ENCODE measurements at places on chromosomes 7 and 10.

DNA sequence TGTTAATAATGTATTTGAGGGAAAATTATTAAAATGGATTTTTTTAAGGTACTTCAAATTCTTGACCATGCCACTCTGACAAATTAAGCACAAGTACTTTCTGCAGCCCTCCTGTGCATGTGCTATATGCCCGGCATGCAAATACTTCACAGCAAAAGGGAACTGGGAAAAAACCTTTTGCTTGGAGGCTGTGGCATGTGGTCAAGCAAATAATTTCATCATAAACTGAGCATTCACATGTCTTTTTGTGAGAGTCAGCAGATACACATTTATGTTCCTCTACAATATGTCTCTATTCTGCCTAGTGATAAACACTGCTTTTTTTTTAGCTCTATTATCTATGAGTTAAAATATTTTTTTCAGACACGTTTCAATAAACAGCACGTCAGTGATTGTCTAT is 53.7 kb upstream of the SEMA3A start:
- no peak for DNase-seq

GRCh38 chr7:138519061-138519798 is 59.2 kb downstream of the TRIM24 start:
- DNase-seq, result no peak

DNA sequence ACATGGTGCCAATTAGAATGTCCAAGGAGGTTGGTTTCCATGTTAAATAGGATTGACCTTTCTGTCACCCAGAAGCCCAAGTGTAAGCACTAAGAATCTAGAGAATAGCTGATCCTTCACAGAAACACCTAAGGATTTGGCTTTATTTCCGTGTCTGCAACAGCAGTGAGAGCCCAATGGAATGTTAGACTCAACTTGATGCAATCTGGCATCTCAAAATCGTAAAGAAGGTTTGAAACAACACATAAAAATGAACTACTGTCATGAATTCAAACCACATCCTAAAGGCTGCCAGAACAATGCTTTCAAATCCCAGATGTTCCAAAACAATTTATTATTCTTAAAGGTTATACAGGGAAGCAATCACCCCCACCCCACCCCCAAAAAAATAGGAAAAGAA is 18.6 kb downstream of the PPP1R3C start:
- no peak for DNase-seq

DNA sequence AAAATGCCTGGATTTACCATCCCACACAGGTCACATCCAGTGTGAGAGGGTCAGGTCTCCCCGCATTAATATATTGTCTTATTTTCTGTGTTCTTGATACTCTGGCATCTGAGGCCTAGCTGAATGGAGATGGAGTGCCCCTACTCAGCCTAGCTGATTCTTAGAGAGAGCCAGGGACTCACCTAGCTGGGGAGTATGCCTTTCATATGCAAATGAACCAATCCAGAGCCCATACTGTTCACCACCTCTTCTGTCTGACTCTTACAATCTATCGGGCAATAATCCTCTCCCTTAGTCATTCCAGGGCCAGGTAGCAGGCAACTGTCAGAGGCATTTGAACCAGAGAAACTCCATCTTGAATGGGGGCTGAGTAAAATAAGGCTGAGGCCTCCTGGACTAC is 46.3 kb downstream of the LBX1 start:
- DNase-seq, result no peak

DNA sequence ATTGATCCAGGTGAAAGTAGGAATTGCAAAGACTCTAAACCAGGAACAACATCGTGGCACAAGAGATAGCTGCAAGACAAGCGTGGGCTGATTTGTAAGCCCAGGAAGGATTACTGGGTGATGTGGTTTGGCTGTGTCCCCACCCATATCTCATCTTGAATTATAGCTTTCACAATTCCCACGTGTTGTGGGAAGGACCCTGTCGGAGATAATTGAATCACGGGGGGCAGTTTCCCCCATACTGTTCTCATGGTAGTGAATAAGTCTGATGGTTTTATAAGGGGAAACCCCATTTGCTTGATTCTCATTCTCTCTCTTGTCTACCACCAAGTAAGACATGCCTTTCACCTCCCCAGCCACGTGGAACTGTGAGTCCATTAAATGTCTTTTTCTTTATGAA is 59.5 kb downstream of the ST8SIA6 start:
- DNase-seq, result no peak
